ENCODE measurements at places on chromosomes 1 and 21.

DNA sequence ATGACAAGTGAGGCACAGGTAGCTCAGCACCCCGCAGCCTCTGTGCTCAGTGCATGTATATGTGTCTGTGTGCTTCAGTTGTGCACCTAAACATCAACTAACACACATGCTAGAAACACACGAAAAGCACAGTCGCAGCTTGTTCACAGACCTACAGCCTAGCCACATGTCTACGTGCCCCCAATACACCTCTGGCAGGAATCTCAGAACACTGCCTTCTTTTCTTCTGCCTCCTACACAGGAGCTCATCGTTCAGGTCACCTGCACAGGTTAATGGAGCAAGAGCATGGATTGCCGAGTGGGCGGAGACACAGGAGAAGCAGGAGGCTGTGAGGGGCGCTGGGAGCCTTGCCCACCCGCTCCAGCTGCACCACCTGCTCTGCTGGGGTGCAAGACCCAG is 31.7 kb downstream of the CTNNBIP1 start:
- no peak for DNase-seq

DNA sequence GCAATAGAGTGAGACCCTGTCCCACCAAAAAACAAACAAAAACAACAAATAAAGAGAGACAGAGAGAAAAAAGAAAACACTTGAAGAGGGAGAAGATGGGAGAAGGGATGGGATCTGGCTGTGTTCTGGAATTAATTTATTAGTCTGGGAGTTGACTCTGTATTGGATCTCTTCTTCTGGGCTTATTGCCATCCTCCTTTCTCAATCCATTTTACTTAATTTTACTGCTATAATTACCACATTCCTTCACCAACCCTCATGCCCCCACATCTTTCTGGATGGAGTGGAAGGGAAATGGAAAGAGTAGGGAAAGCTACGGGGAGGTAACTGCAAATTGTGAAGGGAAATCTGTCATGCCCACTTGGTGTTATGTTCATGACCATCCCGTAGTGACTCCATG is 42.9 kb downstream of the FMN2 start:
- DNase-seq, result no peak

- no peak for DNase-seq
These were observed 15.1 kb downstream of the IFI44 start for GRCh38 chr1:78664763-78665162.

- DNase-seq, result no peak
These were observed 780.5 kb downstream of the MRPL39 start for GRCh38 chr21:24826822-24827221.

GRCh38 chr1:227748496-227749182 is 13.4 kb downstream of the SNAP47 start:
- no peak for DNase-seq

- DNase-seq, result no peak
These were observed 2.4 kb downstream of the GUCA2A start for GRCh38 chr1:42162181-42162580.

All from activated naive CD4-positive, alpha-beta T cell treated with anti-CD3 and anti-CD28 coated beads for 36 hours (primary cell).